ENCODE measurements at places on chromosomes 4 and X.

DNA sequence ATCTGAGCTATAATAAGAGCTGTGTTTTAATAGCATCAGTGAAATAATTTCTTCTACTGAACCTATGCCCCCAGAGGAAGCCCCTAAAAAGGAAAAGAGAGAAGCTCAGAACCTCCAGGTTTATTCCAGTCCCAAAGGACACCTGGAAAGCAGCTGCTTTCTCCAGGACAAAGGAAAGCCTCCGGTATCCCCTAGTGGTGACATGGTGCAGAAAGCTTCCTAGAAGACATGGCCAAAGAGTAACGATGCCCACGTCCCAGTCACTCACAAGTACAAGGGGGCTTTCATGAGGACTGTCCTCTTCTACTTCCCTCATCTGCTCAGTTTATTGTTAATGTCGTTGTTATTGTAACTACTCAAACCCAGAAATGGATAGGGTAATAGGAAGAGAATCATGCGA lies 343.9 kb downstream of the UNC5C start:
- DNase-seq: no peak

GRCh38 chrX:9980927-9981326 lies 13.8 kb downstream of the CLDN34 start:
- no peak for DNase-seq

DNA sequence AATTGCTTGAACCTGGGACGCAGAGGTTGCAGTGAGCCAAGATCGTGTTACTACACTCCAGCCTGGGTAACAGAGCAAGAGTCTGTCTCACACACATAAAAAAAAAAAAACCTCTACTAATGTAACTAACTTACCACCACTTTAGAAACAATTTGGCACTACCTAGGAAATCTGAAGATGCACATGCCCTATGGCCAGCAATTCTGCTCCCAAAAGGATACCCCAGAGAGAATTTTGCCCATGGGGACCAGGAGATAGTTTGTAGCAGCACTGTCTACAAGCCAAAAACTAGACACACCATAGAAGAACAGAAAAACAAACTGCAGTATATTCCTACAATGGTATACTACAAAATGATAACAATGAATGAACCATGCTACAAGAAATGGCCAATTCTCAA lies 37.5 kb downstream of the USP46 start:
- DNase-seq: no peak

DNA sequence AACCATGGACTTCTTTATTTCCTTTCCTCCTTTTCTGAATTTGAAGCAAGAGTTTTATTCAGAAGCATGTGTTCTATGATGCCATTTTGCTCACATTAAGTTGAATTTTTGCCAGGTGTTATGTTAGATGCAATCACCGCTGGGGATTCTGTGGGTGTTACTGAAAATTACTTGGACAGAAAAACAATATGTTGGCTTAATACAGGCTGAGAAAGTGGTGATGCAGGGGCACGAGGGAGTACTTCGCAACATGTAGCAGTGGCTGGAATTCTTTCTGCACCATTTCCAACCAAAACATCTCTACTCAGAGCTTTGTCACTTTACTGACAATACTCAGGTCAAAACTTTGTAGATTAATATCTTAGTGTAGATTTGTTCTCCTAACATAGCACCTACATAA lies 109.2 kb upstream of the PCDH18 start:
- peak; percentile 95 for DNase-seq

DNA sequence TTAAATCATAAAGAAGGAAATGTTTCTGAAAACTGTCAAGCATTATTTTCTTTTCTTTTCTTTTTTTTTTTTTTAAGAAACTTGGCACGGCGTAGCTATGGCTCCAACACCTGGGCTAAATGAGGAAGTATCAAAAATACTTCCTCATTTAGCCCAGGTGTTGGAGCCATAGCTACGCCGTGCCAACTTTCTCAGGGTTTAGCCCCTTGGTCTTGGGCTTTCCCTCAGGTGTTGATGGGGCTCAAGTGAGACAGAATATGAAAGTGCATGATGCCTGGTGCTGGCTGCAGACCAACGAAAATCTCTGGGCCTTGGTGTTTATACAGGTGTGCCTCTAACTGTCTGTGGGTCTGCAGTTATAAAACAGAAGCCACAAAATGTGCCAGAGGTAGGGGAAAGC lies 132.7 kb downstream of the ARHGAP24 start:
- no peak for DNase-seq

- DNase-seq: no peak
Measured at GRCh38 chr4:174483792-174484191, 38.5 kb downstream of the HPGD start.

GRCh38 chr4:100348473-100348872 lies 158.2 kb upstream of the DDIT4L start:
- peak; percentile 14 for DNase-seq

DNA sequence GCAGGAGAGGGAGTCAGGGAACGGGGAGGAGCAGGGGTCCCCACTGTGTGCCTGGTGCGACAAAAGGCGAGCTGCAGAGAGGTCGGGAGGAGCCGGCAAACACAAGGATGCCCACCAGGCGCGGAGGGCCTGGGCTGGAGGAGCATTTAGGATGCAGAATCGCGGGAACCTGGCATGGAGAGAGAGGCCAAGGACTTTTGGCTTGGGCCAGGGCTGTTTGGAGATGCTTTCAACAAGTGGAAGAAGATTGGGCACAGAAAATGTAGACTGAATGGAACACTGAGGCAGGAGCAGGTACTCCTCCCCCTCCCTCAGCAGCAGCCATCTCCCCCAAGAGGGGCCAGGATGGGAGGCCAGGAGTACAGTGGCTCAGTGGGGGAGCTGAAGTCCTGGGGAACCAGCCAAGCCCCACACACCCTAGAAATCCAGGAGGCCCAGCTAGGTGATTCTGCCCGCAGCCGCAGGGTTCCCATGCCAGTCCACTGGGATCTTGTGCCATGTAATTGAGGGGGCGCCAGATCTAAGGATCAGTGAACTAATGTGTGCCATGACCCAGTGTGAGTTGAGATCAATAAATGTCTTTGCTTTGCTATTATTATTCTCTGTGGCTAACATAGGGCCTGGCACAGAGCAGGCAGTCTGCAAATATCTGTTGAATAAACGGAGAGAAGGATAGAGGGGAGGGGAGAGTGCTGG lies 1.1 kb upstream of the ABLIM2 start:
- DNase-seq: no peak

DNA sequence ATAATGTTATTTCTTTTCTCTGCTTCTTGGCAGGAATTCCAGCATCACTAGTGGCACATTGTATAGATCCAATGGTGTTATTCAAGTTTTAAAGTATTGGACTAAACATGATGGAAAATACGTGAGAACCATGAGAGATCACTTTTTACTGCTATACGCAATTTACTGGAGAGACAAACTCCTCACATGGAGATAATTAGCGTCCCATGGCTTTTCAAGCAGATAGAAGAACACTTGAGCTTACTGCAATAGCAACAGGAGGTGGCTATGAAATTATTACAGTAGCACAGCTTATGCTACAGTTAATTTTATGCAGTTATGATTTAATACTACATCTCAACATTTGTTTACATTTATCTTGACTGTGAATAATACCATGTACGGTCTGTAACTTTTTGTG lies 11.9 kb upstream of the TMEM185A start:
- no peak for DNase-seq

- DNase-seq: no peak
Measured at GRCh38 chr4:28973587-28974350, 1746.4 kb upstream of the PCDH7 start.

DNA sequence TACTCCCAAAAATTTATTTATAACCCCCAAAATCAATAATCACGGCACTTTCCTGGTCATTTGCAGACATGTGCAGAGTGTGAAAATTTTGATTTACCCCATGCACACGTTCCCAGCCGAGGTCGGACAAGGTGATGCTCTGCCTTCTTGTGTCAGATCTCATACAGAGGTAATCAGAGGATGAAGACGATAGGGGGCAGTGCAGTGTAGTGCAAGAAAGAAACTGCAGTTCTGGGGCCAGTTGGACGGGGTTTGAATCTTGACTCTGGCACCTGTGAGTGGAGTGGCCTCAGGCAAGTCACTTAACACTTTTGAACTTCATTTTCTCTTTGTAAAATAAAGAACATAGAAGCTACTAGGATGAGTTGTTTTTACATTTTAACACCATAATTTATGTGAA lies 88.4 kb downstream of the FRMPD3 start:
- DNase-seq: peak; percentile 31

GRCh38 chr4:7003879-7004240 lies 39.3 kb upstream of the TADA2B start:
- DNase-seq: no peak

DNA sequence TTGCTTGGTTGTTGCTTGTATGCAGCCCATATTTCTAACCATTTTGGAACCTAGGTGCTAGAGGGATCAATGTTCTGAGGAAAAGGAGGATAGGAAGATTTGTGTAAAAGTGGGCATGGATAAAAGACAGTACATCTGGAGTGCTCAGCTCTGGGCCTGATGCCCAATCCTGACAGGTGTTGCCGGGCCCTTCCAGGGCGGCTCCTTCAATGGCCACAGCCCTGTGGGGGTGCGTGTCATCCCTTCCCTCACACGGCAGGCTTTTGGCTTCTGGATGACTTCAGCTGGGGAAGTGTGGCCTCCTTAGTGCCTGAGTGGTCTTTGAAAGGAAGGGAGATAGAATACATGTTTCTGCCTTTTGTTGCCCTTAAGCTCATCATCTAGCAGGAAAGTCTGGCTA lies 47.2 kb downstream of the NELFA start:
- no peak for DNase-seq

DNA sequence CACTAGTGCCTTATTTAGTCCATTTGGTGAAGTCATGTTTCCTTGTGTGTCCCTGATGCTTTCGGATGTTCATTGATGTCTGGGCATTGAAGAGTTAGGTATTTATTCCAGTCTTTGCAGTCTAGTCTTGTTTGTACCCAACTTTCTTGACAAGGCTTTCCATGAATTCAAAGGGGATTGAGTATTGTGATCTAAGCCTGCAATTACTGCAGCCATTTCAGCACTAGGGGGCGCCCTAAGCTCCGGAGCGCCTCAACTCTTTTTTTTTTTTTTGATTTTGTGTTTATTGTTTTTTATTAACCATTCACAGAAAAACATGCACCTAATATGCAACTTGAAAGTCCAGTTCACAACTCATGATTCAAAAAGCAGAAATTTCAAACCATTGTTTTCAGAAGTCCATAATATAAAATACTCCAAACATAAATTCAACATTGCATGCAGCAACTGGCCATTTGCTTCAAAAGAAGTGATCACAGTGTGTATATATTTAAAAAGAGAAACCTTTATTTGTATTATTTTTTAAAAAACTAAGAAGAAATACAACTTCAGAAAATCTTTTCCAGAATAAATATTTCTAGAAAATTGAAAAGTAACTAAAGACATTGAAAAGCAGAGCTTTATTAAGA lies 59.2 kb downstream of the PTPN13 start:
- no peak for DNase-seq

GRCh38 chrX:109943092-109943739 lies 59.7 kb upstream of the TMEM164 start:
- no peak for DNase-seq

DNA sequence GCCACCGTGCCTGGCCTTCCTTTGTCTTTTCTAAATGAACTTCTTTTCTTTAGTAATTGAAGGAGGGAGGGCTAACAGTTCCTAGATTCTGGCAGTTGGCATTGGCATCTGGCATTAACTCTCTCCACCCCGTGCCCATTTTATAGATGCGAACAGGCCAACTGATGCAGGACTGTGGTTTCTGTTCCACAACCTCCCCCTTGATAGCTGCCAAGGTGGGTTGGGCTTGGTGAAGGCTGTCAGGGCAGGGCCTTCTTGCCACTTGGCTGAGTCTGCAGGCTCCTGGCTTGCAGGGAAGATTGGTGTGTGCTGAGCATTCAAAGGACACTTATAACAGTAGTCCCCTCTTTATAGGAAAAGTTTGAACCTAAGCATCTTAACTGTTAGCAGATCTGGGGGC lies 4.3 kb downstream of the SOWAHD start:
- DNase-seq: peak; percentile 40

DNA sequence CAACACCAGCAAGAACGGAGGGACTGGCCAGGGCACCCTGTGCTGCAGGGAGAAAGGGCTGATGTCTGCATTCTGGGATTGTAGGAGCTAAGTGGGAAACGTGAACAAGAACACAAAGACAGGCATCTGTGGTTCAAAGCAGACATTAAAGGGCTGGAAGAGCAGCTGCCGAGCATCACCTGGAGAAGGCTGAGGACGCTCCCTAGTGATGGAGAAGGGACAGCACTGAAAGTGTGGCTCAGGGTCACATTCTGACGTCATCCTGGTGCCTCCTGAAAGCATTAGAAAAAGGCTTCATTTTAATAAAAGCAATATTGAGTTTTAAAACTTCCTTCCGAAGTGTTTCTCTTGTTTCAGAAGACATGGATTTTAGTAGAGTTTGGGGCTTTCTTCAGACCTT lies 62.3 kb downstream of the CLDN22 start:
- no peak for DNase-seq

GRCh38 chr4:40200875-40201801 lies 4.3 kb downstream of the RHOH start:
- DNase-seq: peak; percentile 19

DNA sequence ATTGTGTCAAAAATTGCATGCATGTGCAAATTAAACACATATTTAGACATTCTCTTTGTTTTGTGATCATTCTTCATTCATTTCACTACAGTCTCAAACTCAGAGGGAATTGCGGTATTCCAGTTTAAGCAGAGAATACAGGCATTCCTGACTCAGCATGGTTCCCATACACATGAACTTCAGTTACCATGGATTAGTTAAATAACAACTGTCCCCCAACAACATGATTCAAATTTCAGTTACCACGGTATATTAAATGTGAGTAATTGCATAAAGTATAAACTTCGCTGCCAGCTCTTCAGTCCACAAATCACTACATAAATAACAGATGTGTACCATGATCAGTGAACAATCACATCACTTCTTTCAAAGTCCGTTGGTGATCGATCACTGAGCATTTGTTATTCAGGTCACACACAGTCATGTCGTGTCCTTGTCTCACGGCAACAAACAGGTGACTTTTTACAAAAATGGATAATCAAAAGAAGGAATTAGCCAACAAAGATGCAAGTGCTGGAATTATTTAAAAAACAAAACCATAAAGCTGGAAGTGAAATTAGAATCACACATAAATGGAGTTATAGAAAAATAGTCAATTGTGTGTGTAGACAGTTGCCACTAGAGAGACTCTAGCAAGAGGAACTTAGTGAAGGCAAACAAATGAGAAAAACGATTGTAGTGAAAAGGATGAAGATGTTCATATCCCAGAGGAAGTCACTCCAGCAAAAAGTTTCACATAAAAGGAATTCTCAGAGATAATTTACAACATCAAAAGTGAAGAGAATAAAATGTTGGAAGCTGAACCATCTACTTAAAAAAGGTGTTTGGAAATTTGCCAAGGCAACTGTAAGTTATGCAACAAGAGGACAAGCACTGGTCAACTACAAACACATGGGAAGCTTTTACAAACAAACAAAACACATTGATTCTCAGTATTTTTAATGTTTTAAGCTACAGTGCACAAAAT lies 138.6 kb upstream of the SMARCAD1 start:
- no peak for DNase-seq
